ENCODE measurements at places on chromosomes 2 and 18.
A peak's percentile ranks its signal among the peaks of the same experiment; 100 is the strongest.

- no peaks in the 10 kb centered on the region for H3K27me3 ChIP-seq
- H3K4me3 ChIP-seq: no peak overlapping the region
- no peaks in the 10 kb centered on the region for H3K4me1 ChIP-seq
- no peak for DNase-seq
- no peaks in the 10 kb centered on the region for H3K36me3 ChIP-seq
- no peak overlapping the region for H3K27ac ChIP-seq
These were observed 105.9 kb downstream of the PXDN start for GRCh38 chr2:1638281-1638860.

- peaks cover 12% of the 10 kb centered on the region for H3K36me3 ChIP-seq
- no peak overlapping the region for H3K4me3 ChIP-seq
- no peak for DNase-seq
These were observed 42.2 kb downstream of the PHLPP1 start for GRCh38 chr18:62757399-62758010.

DNA sequence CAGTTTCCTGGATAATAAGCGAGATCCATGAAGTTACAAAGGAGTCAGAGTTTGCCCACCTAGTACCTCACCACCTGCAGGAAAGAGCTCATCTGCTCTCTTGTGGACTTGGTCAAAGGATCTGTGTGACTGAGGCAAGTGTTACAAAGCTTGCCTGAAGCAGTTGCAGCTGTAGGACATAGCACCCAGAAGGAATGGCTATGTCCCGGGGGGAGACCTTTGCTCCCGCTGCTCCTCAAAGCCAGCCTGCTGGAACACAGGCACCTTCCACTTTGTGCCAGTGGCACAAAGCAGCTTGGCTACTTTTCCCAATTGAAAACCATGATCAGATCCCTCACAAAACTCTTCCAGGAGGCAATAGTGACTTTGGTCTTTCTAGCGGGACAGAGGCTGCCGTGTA, 3.1 kb upstream of the SULT1C2 start:
- H3K27me3 ChIP-seq: no peaks in the 10 kb centered on the region
- H3K4me3 ChIP-seq: no peak overlapping the region
- no peaks in the 10 kb centered on the region for H3K4me1 ChIP-seq
- H3K36me3 ChIP-seq: no peaks in the 10 kb centered on the region

DNA sequence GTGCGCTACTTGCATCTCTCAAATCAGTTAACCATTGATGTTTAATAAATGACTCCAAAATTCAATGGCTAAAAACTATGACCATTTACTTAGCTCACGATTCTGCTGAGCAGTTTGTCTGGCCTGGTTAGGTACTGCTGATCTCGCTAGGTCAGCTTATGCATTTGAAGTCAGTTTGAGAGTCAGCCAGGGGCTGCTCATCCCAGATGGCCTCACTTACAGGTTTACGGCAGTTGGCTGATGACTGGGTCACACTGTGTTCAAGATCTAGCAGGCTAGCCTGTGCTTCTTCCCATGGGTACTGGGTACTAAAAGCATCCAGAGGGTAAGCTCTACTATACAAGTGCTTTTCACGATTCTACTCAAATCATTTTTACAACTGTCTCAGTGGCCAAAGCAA, 122.1 kb downstream of the DLGAP1 start:
- no peak overlapping the region for H3K27ac ChIP-seq
- H3K27me3 ChIP-seq: no peaks in the 10 kb centered on the region
- no peaks in the 10 kb centered on the region for H3K4me1 ChIP-seq

DNA sequence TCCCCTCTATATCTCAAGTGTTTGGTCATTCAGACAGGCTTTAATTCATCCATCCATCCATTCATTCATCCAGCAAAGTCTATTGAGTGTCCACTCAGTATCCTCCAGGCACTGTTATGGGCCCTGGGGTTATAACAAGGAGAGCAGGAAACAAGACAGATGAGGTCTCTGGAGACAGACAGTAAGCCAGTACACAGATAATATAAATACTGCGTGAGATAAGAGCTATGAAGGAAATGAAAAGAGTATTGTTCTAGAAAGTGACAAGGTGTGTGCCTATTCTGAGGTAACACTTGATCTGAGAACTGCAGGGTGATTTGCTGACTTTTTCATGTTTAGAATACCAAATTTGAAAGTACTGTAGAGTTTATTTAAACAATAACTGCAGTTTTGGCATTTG, 98.3 kb downstream of the OSBPL6 start:
- peaks cover 40% of the 10 kb centered on the region for H3K27me3 ChIP-seq
- no peak for DNase-seq
- no peaks in the 10 kb centered on the region for H3K4me1 ChIP-seq
- H3K4me3 ChIP-seq: no peak overlapping the region
- H3K36me3 ChIP-seq: no peaks in the 10 kb centered on the region

DNA sequence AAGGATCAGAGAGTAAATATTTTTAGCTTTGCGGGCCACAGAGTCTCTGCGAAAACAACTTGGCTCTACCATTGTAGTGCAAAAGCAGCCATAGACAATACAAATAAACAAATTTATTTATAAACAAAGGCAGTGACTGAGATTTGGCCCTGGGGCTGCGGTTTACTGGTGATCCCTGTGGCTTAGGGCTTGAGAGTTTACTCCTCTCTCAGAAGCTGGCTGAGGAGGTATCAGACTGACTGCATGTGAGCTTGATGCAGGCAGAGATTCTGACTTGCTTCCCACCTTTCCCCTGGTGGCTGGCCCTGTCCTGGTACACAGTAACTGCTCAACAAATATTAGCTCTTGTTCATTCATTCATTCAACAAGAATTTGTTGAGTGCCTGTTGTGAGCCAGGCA, 81.5 kb downstream of the PRKCE start:
- no peak overlapping the region for H3K27ac ChIP-seq
- no peaks in the 10 kb centered on the region for H3K4me1 ChIP-seq
- no peaks in the 10 kb centered on the region for H3K36me3 ChIP-seq
- no peaks in the 10 kb centered on the region for H3K27me3 ChIP-seq
- DNase-seq: no peak

DNA sequence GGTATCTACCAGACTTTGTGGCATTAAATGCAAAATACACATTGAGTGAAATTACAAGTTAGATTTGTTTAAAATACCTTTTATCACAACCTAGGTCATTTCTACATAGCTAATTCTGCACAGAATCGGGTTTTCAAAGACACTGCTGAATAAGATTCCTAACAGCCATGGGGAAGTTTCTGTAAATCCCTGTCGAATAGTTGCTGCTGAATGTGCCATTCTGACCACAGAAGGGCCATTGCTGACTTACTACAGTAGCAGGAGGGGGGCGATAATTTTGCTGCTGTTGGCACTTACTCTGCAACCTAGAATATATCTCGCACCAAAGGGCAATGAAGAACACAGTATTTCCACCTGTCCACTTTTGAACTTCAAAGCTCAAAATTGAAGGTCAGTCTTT, 232.8 kb downstream of the TCF4 start:
- no peaks in the 10 kb centered on the region for H3K4me1 ChIP-seq
- H3K27ac ChIP-seq: no peak overlapping the region
- DNase-seq: no peak
- H3K4me3 ChIP-seq: no peak overlapping the region
- no peaks in the 10 kb centered on the region for H3K36me3 ChIP-seq

DNA sequence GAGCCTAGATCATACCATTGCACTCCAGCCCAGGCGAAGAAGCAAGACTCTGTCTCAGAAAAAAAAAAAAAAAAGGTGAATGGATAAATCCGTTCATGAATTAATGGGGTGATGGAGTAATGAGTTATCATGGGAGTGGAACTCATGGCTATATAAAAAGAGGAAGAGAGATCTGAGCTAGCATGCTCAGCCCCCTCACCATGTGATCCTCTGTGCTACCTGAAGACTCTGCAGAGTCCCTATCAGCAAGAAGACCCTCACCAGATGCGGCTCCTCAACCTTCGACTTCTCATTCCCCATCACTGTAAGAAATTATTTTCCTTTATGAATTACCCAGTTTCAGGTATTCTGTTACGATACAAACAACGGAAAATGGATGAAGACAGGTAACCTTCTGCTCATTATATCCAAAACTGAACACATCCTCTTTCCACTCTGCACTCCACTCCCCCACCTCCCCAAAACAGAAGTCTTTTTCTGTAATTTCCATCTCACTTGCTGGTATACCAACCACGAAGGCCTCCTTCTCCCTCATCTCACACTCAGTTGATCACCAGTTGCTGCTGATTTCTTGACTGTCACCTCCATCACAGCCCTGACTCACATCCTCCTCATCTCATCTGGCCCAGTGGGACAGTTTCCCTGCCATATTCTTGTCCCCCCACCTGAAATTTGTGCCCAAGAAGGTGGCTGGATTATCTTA, 8.8 kb downstream of the RETREG2 start:
- no peak for DNase-seq
- H3K4me3 ChIP-seq: no peak overlapping the region
- H3K27ac ChIP-seq: peak overlapping the region; percentile 33

DNA sequence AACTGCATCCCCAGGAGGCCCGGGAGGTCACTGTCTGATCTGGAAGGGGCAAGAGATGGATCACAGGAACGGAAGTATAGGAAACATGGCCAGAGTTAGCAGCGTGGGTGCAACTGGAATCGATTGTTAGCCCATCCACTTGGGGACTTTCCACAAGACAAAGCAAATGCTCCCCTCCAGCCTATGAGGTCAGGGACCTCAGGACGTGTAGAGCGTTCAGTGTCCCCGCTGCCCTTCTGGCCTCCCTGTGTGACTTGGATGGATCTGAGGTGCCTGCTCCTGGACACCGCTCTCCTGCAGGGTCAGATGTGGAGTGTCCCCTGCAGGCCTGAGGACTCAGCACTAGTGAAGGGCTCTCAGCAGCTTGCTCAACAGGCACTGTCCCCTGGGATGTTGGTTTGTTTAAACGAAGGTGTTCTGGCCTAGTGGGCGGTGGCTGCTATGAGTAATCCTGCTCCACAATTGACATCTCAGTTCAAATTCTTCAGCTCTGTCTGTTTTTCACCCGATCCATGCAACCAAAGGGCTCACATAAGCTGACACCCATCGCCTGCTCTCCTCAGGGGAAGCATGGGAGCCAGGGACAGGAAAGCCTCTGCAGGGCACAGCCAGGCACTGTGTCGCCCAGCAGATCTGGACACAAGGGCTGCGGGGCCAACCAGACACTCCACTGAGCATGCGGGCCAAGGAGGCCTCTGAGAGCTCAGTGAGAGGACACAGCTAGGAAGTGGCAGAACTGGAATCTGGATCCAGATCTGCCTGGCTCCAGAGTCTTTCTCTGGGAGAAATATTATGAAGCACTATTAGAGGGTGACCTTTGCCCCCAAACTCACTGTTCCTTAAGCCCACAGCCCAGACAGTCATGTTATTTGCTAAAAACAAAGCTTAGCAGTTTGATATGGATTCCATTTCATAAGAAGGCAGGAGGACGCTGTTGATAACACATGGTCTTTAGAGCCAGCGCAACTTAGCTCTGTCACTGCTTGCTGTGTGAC, 78.5 kb downstream of the RHOB start:
- H3K27ac ChIP-seq: peak overlapping the region; percentile 12
- DNase-seq: no peak
- H3K4me1 ChIP-seq: peaks cover 2% of the 10 kb centered on the region
- peaks cover 8% of the 10 kb centered on the region for H3K27me3 ChIP-seq
- H3K36me3 ChIP-seq: no peaks in the 10 kb centered on the region
- no peak overlapping the region for H3K4me3 ChIP-seq

DNA sequence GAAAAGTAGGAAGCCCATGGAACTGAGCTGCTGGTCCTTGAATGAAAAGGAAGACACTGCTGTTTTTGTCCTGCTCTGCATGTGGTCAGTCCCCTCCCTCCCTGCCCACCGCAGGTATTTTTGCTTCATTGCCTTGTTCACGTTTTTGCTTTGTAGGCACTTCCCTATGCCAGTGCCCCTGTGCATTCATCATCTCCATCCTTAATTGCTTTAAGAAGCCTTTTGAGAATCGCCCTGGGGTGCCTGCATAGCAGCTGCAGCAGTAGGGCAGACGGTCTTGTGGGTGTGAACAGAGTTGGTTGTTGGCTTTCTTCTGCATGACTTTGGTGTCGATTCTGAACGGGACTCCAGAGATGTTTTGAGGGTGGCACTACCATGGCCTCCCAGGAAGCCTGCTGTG, 97.0 kb downstream of the CABLES1 start:
- peaks cover 25% of the 10 kb centered on the region for H3K36me3 ChIP-seq
- peaks cover 60% of the 10 kb centered on the region for H3K4me1 ChIP-seq
- no peaks in the 10 kb centered on the region for H3K27me3 ChIP-seq
- DNase-seq: no peak
- peak overlapping the region; percentile 34 for H3K27ac ChIP-seq

- DNase-seq: no peak
- peak overlapping the region; percentile 77 for H3K4me3 ChIP-seq
- H3K27ac ChIP-seq: peak overlapping the region; percentile 85
- peaks cover 12% of the 10 kb centered on the region for H3K4me1 ChIP-seq
These were observed 72.1 kb downstream of the PSMG2 start for GRCh38 chr18:12774982-12775381.

DNA sequence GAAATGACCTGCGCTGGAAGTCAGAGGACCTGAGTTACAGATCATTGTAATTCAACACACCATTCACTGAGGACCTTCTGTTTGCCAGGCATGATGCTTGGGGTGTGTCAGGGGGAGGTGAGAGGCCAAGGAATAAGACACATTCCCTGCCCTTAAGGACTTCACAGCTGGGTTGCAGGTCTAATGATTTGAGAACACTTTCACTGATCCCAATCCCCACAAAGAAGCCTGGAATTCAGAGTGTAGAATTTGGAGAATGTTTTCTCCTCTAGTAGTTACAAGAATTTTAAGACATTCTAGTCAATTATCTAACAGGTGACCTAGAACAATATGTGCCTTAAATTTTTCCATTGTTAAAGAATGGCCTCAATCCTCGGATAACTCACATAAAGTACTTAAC, 322.4 kb downstream of the TNS1 start:
- H3K4me3 ChIP-seq: no peak overlapping the region
- no peaks in the 10 kb centered on the region for H3K36me3 ChIP-seq
- no peak overlapping the region for H3K27ac ChIP-seq
- no peaks in the 10 kb centered on the region for H3K27me3 ChIP-seq
- DNase-seq: no peak
- no peaks in the 10 kb centered on the region for H3K4me1 ChIP-seq

DNA sequence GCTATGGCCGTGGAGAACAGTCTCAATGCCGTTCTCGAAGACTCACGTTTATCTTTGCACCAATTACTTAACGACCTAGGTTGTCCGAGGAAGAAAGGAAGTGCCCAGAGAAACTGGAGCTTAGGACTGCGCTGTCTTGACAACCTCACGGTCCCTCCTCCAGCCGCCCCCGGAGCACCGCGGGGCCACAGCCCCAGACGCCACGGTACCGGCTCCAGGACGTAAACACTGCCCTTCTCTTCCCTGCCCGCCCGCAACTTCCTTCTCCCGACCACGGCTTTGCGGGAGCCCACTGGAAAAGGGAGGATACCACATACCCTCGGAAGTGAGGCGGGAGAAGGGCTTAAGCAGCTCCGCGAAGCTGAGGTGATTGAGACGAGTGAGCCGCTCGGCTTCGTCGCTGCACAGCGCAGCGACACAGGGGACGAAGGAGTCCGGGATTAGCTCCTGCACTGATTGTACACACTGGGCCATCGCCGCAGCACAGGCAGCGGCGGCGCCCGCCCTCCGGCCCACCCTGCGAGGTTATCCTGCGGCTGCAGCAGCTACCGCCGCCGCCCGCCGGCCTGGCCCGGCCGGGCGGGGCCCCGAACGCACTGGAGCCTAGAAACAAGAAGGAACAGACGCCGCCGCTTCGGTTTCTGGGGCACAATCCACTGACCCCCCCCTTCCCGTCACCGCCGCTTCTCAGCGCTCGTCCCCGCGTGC, 483 bp downstream of the TRAPPC8 start:
- no peaks in the 10 kb centered on the region for H3K27me3 ChIP-seq
- peak overlapping the region; percentile 100 for H3K27ac ChIP-seq
- DNase-seq: peak; percentile 65
- peak overlapping the region; percentile 100 for H3K4me3 ChIP-seq
- peaks cover 16% of the 10 kb centered on the region for H3K36me3 ChIP-seq
